ENCODE measurements at places on chromosomes 7 and 10. TPM values are rescaled to one million over a fixed set of nuclear protein-coding genes. Genes with fewer than 3 reads are reported as not detected.
A peak's percentile ranks its signal among the peaks of the same experiment; 100 is the strongest.

GRCh38 chr10:113161066-113161465 lies 211.0 kb downstream of the TCF7L2 start:
- DNase-seq, result no peak

Gene SHTN1
- total RNA-seq, result 11.9 TPM

Gene CDNF
- total RNA-seq, result 1.8 TPM

Gene HOXA7
- 6.7 TPM for total RNA-seq

GRCh38 chr7:2503056-2503941 lies 16.3 kb upstream of the LFNG start:
- DNase-seq, result no peak

Gene TAS2R41
- total RNA-seq, result 0.46 TPM

DNA sequence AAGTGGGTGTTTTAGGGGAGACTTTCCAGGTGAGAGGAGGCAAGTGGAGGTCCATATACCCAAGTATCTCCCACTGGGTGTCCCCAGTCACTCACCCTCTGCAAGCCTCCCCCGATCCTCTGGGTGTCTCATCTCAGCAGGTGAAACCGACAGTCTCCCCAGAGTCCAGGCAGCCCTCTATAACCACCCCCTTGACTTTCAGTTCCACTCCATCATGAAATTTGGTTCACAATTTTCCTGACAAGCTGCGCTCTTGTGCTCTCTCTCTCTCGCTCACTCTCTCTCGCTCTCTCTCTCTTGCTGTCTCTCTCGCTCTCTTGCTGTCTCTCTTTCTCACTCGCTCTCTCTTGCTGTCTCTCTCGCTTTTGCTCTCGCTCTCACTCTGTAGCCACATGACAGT lies 8.1 kb upstream of the RABGEF1 start:
- no peak for DNase-seq

- DNase-seq, result no peak
Measured at GRCh38 chr10:114990991-114991390, 53.0 kb downstream of the TRUB1 start.

DNA sequence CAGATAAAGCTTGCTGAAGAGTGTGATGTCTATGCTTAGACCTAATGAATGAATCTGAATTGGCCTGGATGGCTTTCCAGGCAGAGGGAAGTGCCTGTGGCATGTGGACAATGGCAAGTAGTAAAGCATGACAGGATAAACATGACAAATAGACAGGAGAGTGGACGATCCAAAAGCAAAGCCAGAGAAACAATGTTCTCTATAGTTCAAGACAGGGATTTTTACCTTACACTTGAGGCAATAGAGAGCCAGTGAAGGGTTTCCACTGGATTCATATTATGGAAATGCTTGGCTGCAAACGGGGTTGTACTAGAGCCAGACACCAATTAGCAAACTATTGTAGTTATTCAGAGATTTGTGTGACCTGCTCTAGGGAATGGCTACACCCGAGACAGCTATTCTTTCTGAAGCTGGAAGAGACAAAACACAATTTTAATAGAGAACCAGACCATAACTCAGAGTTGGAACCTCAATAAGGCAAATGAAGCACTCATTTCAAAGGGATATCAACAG lies 2.3 kb downstream of the AGMO start:
- no peak for DNase-seq

DNA sequence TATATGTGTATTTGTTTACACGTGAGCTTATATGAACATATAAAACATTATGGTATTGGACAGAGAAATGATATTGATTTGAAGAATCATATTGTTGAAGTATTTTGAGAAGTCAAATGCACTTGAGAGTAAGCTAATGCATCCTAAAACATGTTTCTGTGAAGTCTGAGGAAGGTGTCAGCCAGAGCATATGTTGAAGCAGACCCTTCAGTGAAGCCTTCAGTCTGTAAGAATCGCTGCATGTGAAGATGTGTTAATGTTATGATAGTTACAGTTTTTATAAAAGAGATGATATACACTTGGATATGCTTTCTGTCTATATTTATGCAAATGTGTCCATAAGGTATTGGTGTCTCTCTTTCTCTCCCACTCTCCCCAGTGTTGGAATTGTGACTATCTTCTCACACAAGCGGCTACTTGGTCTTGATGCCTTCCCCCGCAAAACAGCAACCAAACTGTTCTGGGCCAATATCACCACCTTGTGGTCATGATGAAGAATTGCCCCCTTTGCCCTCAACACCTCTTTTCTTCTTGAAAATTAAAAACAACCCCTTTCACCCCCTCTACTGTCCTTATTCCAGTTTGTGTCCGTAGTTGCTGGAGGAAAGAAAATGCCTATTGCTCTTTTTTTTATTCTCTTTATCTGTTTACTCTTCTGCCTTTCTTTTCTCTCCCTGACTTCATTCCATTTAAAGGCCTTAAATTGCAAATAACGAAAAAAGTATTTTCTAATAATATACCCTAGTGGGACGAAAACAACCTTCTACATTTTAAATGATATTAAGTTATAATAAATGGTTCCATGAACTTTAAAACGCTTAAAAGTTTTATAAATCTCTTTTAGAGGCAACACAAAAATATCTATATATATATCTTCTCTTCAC lies 64.9 kb downstream of the IKZF1 start:
- DNase-seq, result no peak

GRCh38 chr7:121107923-121108498 lies 119.5 kb downstream of the CPED1 start:
- DNase-seq, result no peak

Gene CYP26C1
- not detected for total RNA-seq

GRCh38 chr7:141043616-141044015 lies 28.9 kb upstream of the MRPS33 start:
- DNase-seq, result no peak

Gene PSD
- total RNA-seq, result 0.83 TPM

DNA sequence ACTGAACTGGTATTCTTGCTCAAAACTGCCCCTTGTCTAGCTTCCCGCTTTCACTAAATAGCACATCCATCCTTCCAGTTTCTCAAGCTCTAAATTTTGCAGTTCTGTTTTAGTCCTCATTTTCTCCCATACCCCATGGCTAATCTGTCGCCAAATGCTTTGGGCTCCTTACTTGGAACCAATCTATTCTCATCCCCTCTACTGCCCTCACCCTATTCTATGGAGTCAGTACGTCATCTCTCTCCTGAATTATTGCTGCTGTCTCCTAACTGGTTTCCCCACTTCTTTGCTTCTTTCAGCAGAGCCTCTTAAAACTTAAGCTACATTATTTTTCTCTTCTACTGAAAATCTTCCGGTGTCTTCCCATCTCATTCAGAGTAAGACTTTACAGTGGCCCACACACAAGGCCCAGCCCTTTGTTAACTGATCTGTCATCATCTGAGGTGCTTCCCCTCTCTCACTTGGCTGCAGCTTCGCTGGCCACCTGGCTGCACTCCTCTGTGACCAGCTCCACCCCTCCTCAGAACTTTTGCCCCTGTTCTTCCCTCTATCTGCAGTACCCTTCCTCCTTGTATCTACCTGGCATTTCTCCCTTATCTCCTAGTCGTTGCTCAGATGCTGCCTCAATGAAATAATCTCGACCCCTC lies 9.9 kb downstream of the STARD3NL start:
- DNase-seq, result no peak

Gene SSC4D
- 0.38 TPM for total RNA-seq

GRCh38 chr10:71790749-71791440 lies 17.6 kb upstream of the VSIR start:
- no peak for DNase-seq

DNA sequence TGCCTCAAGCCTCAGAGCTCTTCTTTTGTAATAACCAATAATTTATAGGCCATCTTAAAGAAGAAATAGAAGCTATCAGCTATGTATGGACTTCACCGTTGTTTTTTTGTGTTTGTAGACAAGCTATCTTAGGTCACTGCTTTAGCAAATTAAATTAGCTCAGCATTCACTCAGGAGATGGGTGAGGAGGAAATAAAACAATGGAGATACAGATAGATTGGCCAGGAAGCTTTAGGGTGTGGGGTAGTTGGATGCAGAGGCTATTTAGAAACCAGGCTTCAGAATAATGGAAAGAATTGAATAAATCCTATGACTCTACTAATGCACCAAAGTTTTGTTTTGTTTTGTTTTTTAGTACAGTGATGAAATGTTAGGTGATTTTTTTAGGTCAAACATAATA lies 66.1 kb downstream of the MDFIC start:
- no peak for DNase-seq

Gene FAM241B
- 2.2 TPM for total RNA-seq

- DNase-seq, result no peak
Measured at GRCh38 chr7:20783125-20783699, 3.5 kb downstream of the SP8 start.

GRCh38 chr7:121620953-121621606 lies 225.0 kb upstream of the FAM3C start:
- DNase-seq, result no peak

- DNase-seq, result no peak
Measured at GRCh38 chr7:29538389-29538788, 25.2 kb upstream of the PRR15 start.

Gene RAPGEF5
- 61.5 TPM for total RNA-seq

Gene MPLKIP
- 20.4 TPM for total RNA-seq

- peak; percentile 86 for DNase-seq
Measured at GRCh38 chr10:88064608-88065382, 201.4 kb downstream of the PTEN start.

Gene TCERG1L
- not detected for total RNA-seq

Gene PGAM1
- total RNA-seq, result 171 TPM

Gene LLCFC1
- not detected for total RNA-seq

GRCh38 chr10:51711519-51711891 lies 12.1 kb upstream of the CSTF2T start:
- no peak for DNase-seq

GRCh38 chr7:1110358-1110757 lies 22.4 kb downstream of the GPER1 start:
- no peak for DNase-seq

- DNase-seq, result no peak
Measured at GRCh38 chr10:89310056-89310893, 8.4 kb downstream of the IFIT2 start.

GRCh38 chr10:96588616-96589419 lies 2.0 kb upstream of the TM9SF3 start:
- DNase-seq, result no peak

DNA sequence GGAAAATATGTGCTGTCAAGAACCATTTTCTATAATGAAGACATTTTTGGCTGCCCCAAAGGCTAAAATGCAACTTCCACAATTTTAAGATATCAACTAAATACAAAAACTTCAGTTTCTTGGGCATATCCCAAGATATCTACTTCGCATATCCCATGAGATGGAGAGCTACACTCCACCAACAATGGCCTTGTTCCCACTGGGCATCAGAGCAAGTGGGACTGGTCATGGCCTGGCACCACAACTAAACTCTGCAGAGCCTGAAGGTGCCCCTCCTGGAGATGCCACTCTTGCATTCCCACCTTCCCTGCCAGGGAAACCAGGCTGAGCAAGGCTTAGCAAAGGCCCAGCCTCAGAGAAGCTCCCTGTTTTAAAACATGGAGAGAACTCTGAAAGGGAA lies 75.8 kb upstream of the LRRC17 start:
- DNase-seq, result no peak

GRCh38 chr10:23384364-23384763 lies 39.8 kb upstream of the C10orf67 start:
- DNase-seq, result no peak

DNA sequence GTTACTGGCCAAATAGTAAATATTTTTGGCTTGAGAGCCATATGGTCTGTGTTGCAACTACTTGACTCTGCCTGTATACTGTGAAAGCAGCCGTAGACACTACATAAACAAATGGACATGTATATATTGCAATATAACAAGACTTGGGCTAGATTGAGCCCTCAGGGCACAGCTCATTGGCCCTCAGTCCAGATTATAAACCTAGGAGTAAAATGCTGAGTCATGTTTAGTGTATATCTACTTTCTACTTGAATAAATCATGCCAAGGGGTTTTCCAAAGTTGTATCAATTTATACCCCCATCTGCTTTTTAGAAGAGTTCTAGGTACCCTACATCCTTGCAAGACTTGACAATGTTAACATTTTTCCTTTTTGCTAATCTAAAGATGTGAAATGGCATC lies 27.4 kb upstream of the POU6F2 start:
- no peak for DNase-seq

- DNase-seq, result no peak
Measured at GRCh38 chr7:36131026-36131425, 22.0 kb upstream of the EEPD1 start.

Gene ARHGAP22
- total RNA-seq, result 9.8 TPM

Gene OR2A5
- not detected for total RNA-seq

- no peak for DNase-seq
Measured at GRCh38 chr7:90850471-90850870, 254.3 kb downstream of the CDK14 start.

DNA sequence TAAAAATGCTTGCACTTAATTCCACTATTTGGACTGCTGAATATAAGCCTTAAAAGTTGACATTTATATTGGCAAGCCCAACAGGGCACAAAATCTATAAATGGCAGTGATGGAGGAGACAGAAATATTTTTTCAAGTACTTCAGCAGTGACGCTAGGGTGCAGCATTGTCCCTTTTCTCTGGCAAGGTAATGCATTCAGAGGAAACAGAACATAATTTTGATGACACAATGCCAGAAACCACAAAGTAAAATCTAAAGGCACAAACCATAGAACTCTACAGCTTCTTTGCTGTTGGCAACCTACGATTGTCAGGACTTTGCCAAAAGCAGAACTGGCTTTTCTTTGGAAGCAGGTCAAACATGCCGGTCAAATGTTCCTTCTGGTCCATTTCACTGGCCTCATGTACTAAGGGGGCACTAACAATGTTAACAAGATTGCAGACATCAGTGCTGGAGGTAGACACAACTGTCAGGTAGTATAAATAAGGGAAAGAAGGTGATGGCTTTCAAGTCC lies 30.9 kb upstream of the FAM133B start:
- DNase-seq, result no peak

DNA sequence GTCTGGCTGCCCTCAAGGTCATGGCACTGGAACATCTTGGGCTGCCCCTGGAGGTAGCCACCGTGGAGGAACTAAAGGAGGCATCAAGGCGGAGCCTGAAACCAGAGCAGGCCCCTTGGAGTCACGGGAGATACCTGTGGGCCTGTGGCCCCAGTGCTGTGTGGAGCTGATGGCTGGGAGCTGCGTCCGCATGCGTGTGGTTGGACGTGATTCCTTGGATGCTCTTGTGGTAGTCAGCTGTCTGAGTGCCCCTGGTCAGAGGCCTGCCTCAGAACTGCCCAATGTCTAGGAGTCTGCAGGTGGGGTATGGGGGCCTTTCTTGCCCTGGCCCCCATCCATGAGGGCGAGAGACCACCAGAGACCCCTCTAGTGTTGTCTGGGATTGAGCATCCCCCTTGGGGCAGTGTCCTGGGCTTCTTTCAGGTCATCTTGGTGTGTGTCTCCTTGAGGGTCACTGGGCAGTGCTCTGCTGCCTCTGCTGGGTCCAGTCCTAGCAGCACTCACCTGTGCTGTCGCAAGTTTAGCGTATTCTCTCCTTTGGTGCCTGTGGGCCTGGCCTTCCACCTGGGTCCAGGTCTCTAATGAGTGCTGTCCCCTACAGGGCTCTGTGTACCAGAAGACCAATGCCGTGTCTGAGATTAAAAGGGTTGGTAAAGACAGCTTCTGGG lies 8.1 kb downstream of the PGAM2 start:
- peak; percentile 48 for DNase-seq
